ENCODE measurements at places on chromosomes 3 and 15.

DNA sequence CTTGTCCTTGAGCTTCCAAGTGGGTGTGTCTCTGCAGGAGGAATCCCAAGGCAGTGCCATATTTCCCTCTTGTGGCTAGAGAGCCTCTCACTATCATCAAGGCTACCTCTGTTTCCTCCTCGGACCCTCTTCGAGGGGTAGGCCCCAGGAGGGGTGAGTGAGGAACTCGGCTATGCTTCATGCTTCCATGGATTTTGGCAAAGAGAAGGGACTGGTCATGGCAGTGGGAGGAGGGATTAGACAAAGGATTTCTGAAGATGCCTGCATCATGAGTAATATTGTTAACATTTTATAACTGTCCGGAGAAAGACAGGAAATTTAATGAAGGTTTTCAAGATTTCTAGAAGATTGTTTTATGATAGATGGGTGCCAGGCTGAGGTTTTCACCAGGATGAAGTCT lies 241.5 kb downstream of the CLSTN2 start:
- no peak for DNase-seq

- no peak for DNase-seq
Observed at GRCh38 chr3:27034255-27034654, 334.9 kb downstream of the NEK10 start.

GRCh38 chr3:159886050-159886449 lies 102.6 kb upstream of the IL12A start:
- no peak for DNase-seq

- no peak for DNase-seq
Observed at GRCh38 chr15:37219211-37219701, 118.9 kb upstream of the MEIS2 start.

DNA sequence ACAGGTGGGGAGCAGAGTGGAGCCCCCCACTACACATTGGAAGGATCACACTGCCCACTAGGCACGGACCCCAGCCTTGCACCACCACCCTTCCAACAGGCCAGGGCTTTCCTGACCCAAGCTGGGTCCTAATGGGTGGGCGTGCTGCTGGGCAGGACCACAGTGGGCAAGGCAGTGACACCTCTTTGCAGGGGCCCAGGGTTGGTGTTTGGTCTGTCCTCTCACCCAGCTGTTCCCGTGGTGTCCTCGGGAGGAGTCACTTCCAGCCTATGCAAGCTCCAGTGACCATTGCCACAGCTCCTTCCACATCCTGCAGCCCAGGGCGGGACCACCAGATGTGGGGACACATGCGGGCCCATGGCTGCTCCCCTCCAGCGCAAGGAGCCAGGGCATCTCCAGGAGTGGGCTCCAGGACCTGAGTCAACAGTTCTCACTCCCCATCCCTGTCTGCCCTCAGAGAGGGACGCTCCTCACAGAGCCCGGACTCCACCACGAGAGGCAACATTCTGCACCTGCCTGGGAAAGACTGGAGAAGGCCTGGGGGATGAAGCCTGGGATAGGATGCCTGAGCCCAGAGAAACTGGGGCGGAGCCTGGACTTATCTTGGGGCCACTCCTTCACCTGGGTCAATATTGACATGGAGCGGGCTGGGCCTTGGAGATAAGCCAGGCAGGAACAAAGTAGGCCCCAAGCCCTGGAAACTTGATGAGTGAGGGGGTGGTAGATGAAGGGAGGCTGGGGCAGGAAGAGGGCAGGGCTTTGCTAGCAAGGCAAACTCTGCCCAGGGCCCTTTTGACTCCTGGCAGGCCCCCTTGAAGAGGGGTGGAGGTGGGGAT lies 3.9 kb upstream of the VILL start:
- no peak for DNase-seq

DNA sequence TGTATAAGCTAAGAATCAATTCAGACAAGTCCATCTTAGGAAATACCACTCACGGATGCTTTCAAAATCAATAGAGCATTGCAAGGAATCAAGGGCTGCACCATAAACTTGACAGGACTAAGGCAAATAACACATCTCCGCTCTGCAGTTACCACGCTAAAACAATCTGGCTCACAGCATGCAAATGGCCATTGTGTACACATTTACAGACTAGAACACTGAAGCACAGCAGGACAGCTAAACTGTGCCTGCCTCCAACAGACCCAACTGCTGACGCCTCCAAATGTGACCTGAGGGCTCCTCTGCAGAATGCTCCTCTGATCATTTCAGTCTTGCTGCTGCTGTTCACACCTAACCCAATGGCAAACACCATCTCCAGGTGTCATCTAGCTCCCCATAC lies 104.3 kb downstream of the MEX3B start:
- DNase-seq = peak; percentile 75

DNA sequence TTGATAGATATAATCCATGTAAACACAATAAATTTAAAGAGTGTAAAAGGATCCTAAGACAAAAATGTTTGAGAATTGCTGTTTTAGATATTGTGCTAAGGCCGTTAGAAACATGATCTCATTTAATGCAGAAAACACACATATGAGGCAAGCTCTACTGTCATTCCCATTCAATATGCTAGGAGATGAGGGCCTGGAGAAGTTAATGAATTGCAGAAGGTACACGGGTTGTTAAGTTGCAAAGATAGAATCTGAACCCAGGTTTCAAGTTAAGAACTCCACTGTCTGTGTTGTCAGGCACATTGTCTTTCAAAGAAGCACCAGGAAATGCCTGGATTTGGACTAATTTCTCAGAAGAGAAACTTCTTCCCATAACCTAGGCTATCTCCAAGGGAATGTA lies 65.1 kb upstream of the SAMMSON start:
- no peak for DNase-seq

- DNase-seq = no peak
Observed at GRCh38 chr3:54481606-54482365, 359.4 kb downstream of the CACNA2D3 start.

GRCh38 chr3:30539772-30540171 lies 66.6 kb upstream of the TGFBR2 start:
- DNase-seq = no peak

DNA sequence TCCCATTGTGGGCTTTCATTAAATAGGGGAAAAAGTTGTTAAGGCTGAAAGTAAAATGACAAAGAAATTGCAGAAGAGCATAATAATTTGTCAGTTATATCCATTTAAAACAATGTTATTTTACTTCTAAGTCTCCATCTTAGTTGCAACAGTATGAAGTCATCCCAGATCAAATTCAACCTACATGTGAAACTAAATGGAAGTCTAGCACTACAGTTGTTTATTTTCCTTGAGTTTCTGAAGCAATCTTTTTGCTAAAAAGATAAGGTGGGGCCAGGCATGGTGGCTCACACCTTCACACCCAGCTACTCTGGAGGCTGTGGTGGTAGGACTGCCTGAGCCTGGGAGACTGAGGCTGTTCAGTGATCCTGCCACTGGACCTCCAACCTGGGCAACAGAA lies 80.2 kb downstream of the DPH6 start:
- DNase-seq = no peak

DNA sequence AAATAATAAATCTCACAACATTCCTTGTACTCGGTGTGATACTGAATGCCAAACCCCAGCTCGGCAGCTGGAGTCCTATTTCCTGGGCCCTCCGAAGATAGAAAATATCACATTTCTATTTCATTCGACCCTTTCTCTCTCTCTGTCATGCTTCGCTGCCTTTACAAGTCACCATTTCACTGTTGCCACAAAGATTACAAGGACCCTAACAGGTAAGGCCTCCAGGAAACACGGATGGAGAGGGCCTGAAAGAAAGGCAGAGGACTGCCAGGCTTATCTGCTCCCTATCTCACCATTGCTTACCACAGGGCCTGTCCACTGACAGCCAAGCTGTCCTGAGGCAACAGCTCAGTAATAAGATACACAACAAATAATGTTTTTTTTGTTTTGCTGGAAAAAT lies 376.5 kb downstream of the MECOM start:
- DNase-seq = no peak

- no peak for DNase-seq
Observed at GRCh38 chr3:98690876-98691275, 72.3 kb upstream of the ST3GAL6 start.

DNA sequence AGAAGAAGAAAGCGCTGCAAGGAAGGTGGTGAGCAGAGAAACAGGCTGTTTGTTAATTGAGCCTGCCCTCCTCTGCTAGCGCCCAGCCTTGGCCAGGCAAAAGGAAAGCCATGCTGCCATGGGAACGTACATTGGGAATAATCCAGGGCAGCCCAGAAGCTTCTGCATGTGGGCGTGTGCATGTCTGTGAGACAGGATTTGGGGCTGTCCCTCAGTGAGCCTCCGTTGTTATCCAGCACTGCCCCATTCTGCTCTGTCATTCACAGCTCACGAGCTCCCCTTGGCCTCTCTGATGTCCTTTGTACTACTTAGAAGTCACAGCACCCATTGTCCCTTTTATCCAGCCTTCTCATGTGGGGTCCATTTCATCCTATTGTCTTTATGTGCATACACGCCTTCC lies 239.1 kb upstream of the ROPN1 start:
- DNase-seq = no peak

GRCh38 chr3:168459226-168459784 lies 363.6 kb upstream of the GOLIM4 start:
- DNase-seq = no peak

DNA sequence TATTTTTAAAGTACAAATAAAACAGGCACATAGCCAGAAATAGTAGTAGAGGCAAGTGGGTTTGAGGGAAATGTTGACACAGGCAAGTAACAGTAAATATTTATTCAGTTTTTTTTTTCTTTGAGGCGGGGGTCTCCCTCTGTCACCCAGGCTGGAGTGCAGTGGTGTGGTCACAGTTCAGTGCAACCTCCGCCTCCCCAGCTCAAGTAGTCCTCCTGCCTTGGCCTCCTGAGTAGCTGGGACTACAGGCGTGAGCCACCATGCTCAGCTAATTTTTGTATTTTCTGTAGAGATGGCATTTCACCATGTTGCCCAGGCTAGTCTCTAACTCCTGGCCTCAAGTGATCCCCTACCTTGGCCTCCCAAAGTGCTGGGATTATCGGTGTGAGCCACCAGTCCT lies 43.5 kb downstream of the PHLDB2 start:
- DNase-seq = no peak

DNA sequence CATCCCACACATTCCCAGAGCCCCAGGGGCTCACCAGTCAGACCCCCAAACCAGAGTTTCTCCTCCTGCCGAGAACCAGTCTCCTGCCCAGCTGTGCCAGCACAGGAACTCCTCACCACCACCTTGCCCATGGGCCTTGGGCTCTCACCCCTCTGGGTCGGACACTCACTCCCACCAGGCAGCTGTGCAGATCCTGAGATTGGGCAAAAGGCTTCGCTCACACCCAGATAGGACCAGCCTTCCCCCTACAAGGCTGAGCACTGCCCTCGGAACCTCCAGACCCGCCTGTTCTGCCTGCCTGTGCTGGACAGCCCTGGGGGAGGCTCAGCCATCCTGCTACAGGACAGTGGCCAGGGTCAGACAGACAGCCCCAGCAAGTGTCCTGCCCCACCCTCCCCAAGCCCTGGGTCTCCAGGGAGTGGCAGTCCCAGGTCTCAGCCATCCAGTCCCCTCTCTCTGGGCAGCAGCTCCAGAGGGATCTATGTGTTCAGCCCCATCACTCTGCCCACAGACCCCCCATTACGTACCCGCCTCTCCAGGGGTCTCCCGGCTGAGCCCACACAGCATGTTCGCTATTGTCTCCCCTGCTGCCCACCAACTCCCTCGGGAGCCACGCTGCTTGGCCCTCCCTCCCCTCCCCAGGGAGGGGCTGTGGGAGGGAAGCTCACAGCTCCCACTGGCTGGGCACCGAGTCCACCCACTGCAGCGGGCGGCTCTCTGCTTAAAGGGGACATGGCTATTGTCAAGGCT lies at the start of gene GRIP2:
Gene GRIP2 (minus strand): TSS at position 601 of the 750 bp plus-strand sequence. CDS start 34 bp downstream, at position 567.
- no peak for DNase-seq

DNA sequence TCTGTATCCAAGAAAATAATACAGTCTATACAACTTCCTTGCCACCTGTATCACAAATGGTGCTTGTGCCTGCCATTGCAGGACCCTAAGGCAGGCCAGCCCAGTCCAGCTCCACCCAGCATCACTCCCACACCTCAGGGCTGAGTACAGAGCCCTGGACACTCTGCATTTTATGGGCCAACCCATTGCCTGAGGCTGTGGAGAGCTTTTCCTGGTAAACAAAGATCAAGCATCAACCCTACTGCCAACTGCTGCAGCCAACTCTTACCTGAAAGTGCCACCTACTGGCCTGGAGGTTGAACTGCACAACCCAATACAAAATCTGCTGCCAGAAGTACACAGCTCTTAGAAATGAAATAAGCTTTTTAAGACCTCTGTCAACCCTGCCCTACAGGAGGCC lies 1082.2 kb downstream of the NAALADL2 start:
- DNase-seq = peak; percentile 55

- DNase-seq = no peak
Observed at GRCh38 chr3:72811571-72811970, 36.7 kb downstream of the SHQ1 start.

DNA sequence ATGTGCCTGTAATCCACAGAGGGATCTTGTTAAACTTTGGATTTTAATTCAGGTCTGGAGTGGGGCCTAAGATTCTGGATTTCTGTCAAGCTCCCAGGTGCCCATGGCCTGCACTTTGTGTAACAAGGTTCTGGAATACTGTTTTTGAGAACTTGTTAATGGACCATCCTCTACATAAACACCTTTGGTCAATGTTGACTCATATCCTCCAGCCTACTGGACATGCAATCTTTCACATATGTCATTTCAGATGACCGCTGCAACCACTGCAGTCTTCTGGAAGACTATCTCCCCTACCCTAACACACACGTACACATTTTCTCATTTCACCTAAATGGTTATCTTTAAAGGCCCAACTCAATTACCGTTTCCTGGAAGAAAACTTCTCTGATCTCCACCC lies 302.1 kb upstream of the TPRG1 start:
- DNase-seq = no peak

DNA sequence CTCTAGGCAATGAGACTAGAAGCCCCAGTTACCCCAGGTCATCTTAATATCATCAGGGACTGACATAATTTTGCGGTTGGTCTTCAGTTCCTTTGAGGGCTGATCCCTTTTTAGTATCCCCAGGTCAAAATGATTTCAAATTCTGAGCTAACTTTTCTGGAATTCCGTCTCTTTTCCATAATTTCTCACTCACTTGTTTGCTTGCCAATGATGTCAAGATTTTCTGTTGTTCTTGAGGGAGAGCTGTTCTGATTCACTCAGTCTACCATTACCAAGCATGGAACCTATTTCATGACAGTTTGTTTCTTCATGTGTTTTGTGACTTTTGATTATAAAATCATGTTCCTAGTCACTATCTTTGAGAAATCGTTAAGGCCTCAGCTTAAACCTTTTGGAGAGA lies 190.5 kb upstream of the LYSMD4 start:
- no peak for DNase-seq

GRCh38 chr3:36796881-36797280 lies 32.5 kb upstream of the DCLK3 start:
- DNase-seq = no peak

- no peak for DNase-seq
Observed at GRCh38 chr3:14477311-14477935, 62.7 kb downstream of the GRIP2 start.

GRCh38 chr3:168049367-168049974 lies 46.3 kb downstream of the GOLIM4 start:
- DNase-seq = no peak

DNA sequence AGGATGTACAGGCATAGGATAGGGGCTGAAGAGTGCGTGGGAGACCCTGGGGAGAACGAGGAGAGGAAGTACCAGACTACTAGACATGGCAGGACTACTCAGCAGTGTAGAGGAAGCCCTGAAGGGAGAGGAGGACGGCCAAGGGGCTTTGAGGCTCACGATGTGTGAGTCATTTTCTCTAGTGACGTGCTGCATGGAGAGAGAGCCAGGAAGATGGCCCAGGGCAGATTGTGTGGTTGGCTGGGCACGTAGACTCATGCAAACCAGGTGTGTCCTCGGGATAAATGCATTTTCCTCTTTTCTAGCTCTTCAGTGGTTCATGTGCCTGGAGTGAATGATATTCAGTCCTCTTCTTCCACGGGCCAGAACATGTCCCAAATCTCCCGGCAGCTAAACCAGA lies 115.0 kb upstream of the ABHD17C start:
- DNase-seq = no peak

All from OCI-M1 (cell line).